ENCODE measurements at places on chromosomes 2 and 18.
A peak's percentile ranks its signal among the peaks of the same experiment; 100 is the strongest.

DNA sequence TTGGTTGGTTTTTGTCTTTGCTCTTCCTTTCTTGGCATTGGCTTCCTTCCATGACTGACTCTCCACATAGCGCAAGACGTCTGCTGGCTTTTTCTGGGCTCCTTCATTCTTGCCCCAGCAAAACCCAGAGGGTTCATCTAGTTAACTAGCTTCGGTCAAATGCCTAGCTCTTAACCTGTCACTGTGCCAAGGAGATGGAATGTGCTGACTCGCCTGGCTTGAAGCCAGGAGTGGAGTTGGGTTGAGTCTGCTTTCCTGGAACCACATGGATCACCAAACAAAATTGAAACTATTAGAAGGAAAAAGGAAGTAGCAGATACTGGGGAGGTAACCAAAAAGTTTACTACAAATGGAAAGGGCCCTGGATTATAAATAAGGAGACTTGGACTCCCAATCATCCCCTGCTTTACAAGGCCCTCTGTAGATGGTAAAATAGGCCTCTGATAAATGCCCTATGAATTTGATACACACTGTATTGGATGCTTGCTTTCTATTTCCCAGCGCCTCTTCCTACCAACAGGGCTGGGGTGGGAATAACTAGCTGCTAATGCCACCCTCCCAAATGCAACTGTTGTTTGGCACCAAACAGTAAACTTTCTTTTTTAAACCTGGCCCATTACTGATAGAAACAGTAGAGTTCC lies 11.3 kb downstream of the MALT1 start:
- DNase-seq, result no peak

- no peak for DNase-seq
These were observed 19.5 kb downstream of the MYO1B start for GRCh38 chr2:191264647-191265081.

DNA sequence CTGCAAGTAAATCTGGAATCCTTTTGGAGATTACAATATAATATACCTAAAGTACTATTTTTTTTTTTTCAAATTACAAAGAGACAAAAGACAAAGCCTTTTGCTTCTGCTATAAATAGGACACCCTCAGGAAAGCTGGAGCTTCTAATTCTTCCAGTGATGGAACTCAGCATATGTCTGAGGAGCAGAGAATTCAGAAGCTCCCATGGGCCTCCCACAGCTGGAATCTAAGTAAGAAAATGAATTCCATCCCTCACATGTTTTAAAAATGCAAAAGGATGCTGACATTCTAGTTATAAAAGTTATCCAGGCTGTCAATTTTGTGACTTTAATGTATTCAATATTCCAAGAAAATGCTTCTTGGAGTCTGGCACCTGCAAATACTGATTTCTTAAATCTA lies 571.3 kb upstream of the LRRTM4 start:
- no peak for DNase-seq

GRCh38 chr2:80546766-80547165 lies 242.2 kb upstream of the LRRTM1 start:
- no peak for DNase-seq

DNA sequence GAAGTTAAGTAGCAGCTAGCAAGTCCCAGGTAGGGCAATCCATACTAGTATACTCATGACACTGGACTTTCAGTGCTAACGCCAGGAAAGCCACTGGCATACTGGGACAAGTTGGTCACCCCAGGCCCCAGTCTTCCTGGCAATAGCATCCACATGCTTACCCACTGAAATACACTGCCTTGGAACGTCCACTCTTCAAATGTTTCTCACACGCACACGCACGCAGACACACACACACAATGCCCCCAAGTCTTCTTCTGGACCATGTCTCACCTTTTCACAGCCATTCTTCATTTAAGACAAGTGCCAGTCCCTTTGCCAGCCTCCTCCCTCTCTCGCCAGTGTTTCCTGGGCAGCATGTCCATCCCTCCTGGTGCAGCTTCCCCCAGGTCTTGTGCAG lies 8.7 kb upstream of the TEX261 start:
- no peak for DNase-seq

DNA sequence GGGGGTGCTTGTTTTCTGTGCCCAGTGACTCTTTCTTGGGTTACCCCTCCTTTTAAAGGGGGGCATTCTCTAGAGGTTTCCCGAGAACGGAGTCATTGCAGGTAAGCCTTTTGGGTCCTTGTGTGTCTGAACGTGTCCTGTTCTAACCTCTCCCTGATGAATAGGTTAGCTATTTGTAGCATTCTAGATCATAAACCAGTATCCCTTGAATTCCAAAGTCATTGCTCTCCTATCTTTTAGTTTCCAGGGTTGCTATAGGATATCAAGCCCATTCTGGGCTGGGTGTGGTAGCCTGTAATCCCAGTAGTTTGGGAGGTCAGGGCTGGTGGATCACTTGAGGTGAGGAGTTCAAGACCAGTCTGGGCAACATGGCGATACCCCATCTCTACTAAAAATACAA lies 65.9 kb upstream of the YWHAQ start:
- no peak for DNase-seq

GRCh38 chr2:86249579-86250391 lies 50.5 kb downstream of the MRPL35 start:
- DNase-seq, result no peak

- no peak for DNase-seq
These were observed 25.4 kb downstream of the NOP58 start for GRCh38 chr2:202290970-202291369.

DNA sequence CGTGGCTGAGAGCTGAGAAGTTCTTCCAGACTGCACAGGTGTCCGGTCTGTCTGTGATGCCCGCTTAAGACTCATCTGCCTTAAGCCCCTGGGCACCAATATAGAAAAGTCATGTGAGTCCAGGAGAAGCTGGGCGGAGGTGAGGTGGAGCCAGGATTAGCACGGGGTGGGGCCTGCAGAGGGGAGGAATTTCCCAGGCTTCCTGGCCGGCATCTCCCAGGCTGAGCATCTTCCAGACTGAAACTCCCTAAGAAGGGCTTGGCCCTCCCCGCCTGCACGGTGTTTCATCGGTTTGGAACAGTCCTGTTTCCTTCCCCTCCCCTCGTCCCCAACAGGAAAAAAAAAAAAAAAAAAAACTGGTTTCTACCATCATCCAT lies 270.3 kb downstream of the ATAD2B start:
- no peak for DNase-seq

GRCh38 chr2:212030709-212031108 lies 507.9 kb downstream of the ERBB4 start:
- no peak for DNase-seq

- DNase-seq, result no peak
These were observed 3.4 kb downstream of the SGPP2 start for GRCh38 chr2:222427646-222428301.

GRCh38 chr18:45688833-45689232 lies 35.1 kb upstream of the SLC14A1 start:
- no peak for DNase-seq

DNA sequence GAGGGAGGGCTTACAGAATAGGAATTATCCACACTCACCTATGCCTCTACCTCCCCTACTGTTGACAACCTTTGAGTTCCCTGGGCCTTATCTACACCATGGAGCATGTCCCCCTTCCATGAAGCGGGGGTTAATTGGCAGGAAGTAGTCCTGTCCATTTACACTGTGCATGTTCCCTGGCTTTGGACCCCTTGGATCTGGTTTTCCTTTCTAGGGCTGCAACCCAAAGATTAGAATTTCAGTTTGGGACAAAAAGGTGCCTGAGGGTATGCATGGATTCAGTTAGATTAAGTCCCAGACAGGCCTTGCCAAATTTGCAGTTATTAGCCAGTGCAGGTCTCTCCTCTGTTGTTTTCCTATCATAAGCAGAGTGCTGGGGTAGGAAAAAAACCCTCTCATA lies 180.3 kb downstream of the CMPK2 start:
- DNase-seq, result no peak

- no peak for DNase-seq
These were observed 484.8 kb upstream of the CNTNAP5 start for GRCh38 chr2:123540291-123540690.

DNA sequence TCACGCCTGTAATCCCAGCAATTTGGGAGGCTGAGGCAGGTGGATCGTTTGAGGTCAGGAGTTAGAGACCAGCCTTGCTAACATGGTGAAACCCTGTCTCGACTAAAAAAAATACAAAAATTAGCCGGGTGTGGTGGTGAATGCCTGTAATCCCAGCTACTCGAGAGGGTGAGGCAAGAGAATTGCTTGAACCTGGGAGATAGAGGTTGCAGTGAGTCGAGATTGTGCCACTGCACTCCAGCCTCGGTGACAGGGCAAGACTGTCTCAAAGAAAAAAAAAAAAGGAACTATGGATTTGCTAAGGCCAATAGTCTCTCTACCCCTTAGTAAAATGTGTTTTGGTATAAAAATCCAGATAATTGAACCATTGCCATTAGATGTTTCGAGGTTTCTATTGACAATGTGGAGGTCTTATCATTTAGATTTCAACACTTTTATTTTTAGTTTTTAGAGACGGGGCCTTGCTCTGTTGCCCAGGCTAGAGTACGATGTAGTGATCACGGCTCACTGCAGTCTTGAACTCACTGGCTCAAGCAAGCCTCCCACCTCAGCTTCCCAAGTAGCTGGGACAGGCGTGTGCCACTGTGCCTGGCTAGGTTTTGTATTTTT lies 1.1 kb upstream of the TXNDC2 start:
- DNase-seq, result no peak

DNA sequence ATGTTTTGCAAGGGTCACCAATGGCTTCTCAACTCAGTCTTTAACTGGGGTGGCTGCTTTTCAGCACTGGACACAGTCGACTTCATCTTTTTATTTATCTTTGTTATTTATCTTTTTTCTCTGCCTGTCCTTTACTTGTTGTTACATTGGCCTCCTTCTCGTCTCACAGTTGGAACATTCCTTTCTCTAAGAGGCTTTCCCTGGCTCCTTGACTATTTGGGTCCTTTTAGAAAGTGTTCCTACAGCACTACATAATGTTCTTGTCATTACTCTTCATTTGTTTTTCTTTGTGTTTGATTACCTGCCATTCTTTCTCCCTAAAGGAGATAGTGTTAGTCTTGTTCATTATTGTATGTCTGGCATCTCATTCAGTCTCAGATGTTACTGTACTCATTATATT lies 122.0 kb downstream of the KIAA1328 start:
- no peak for DNase-seq

DNA sequence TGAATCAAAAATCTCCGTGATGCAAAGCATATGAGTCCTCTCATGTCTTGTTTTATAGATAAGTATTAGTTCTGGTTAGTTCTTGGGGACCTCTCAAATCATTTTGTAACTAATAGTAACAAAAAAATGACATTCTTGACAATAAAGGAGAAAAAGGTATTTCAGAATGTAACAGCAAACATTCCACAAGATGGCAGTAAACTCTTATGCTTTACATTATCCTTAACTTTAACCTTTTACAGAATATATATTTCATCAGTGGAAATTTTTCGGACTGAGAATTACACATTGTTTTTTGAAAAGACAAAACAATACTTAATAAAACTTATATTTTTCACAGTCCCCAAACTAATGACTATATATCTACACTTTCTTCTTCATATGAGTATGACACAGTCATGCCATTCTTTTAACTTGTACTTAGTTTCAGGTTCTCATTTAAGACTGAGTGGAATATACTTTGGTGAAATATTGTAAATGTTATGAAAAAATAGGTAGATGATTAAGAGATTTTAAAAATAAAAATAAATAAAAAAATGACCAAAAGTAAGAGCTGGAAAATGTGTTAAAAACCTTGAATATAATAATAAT lies 142.9 kb upstream of the NXPH2 start:
- no peak for DNase-seq

- no peak for DNase-seq
These were observed 146.3 kb upstream of the LMAN1 start for GRCh38 chr18:59505356-59505755.

DNA sequence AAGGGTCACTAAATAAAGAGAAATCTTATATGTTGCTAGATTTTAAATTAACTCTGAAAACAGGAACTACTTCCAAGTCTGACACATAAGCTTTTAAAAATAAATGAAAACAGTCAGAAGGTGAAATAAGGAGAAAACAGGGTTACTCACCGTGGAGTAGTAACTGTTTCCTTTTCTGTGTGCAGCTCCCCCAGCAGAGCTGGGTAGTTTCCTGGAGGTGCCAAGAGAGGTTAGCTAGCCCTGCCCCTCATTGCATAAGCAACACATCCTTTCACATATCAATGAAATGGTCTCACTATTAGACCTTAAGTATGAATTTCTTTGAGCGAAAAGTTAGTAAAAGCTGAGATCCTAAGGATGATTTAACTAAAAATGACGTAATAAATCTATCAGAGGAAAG lies 54.0 kb upstream of the GPR75 start:
- DNase-seq, result peak; percentile 1

DNA sequence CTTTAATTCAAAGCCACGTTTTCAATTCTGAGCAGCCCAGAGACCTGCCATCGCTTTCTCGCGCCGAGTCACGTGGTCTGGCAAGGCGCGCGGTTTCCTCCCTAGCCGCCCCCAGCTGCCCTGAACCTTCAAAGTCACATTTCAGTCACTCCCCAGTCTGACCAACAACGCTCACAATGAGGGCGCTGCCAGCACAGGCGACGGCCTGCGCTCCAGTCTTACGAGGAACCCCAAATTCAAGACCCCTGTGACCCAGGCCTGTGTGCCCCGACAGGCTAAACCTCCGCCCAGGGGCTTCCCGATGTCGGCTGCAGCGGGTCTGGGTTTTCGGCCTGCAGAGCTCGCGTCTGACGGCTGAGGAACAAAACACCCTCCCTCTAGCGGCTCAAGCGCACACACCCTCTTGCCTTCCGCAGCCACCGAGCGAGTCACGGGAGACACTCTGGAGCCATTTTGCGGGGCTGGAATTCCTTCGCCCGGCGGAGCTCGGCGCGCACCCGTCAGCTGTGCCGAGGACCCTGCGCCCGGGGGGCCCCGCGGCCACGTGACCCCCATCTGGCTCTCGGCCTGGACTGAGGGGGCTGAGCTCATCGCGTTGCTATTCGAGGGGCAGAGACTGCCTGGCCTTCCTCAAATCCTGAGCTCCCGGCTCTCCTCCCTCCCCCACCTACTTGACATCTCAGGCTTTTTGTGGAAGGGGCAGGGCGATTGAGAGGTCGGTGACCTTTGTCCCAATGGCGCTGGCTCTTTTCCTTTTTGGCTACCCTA lies 69.9 kb upstream of the ITGB6 start:
- DNase-seq, result peak; percentile 42

DNA sequence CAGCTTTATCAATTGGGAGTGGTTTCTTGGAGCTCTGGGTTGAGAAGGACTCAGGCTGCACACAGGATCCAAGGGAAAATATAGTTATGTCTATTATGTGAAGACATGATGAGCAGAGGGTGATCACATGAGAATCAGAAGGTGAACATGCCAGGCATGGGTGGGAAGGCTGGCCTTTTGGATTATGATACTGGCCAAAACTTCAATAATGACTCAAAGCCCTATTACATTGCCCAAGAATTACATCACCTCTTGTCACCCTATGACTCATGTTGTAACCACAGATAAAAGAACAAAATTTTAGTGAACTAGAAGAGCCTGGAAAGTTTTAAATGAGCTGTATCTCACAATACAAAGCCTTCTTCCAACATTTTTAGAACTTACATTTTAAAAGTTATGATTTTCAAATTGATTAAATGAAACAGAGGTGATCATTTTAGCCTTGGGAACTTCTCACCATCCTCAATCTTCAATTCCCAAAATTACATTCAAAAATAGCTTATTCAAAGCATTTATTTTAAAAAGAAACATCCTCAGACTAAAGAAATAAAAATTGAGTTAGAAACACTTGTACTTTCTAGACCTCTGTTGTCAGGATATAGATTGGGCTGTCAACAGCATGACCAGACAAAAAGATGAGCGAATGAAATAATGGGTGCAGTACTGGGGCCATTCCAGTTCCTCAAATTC lies 428.3 kb downstream of the MBD2 start:
- DNase-seq, result no peak
